Left ventricle myocardium superior (tissue), 1 donor: ENCODE measurements at places on chromosomes 3 and 15. TPM values are rescaled to one million over a fixed set of nuclear protein-coding genes. Genes with fewer than 3 reads are reported as not detected.

DNA sequence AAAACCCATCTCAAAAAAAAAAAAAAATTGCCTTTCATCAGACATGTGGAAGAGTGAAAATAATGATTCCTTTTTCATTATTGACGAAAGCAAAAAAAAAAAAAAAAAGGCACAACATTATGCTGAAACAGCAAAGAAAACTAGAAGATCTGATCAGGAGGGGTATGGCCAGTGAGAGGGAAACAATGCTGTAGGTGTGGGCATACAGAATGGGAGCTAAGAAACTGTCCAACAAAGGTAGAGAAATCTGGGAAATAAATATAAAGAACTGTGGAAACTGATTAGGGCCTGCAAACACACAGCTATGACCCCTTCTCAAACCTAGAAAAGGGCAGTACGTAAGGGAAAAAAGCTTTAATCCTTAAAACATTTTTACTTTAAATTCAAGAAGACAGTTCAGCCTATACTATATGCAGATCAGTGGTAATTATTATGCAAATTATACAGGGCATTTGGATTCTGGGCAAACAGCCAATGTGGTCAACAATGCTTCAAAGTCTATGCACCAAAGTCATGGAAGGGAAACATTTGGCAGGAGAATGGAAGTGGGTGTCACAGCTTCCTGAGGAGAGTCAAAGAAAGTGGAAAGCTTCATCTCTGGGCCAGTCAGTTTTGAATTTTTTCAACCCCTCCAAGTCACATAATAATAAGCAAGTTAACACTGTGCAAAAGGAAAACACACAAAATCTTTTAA is 68.3 kb upstream of the SLC12A8 start:
- no peak for DNase-seq

- DNase-seq: no peak
Observed at GRCh38 chr15:34109797-34110663, 8.1 kb downstream of the PGBD4 start.

GRCh38 chr3:187039723-187040414 is 99.4 kb downstream of the RPL39L start:
- DNase-seq: no peak

DNA sequence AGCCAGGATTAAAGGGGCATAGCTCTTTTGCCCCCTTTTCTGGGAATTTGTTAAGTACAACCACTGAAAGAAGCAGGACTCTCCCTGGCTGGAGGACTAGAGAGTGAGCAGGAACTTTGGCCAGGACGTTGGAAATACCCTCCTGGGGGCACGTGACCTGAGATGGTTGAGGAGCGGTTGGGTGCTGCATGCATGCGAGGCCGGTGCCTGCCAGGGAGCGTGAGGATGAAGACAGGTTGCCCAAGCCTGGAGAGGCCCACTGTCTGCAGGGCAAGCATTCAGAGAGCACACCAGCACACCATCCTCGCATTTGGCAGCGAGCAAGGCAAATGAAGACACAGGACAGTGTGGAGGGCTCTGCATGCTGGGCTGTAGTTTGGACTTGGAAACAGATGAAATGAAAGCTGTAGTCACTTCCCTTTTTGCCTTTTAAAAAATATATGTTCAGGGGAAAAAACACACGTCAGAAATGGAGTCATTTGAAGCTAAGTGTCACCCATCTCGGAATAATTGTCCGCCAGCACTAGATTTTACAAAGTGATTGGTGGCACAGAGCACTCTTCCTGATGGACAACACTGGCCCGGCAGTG is 217.6 kb downstream of the SLCO3A1 start:
- peak; percentile 73 for DNase-seq

DNA sequence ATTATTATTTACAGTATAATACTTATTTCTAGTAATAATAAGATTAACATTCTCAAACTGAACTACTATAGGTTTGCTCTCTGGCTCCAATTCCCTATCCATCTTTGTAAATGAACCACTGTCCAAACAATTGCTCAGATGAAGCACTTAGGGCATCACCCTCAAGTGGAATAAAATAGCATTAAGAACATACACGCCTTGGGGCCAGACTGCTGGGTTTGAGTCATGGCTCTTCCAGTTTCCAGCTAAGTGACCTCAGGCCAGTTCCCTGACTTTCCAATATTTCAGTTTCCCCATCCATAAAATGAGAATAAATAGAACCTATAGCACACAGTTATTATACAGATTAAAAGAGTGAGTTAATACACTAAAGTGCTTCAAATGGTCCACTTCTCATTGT is 507.2 kb downstream of the MAGI1 start:
- no peak for DNase-seq

DNA sequence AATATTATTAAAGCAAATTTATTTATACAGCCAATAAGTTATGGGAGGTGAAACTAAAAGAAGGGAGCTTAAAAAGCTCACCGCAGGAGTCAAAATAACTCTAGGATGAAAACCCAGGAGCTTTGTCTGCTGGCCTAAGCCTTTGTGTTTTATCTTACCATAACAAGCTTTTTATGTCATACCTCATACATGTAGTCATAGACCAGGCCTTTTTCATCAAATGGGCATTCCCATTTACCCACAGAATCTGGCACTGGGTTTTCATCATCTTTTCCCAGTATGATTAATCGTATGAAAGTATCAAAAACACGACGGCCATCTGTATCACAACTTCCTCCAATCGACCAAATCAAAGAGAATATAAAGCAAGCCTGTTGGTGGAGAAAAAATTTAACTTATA is 122.8 kb downstream of the DNAH12 start:
- no peak for DNase-seq

DNA sequence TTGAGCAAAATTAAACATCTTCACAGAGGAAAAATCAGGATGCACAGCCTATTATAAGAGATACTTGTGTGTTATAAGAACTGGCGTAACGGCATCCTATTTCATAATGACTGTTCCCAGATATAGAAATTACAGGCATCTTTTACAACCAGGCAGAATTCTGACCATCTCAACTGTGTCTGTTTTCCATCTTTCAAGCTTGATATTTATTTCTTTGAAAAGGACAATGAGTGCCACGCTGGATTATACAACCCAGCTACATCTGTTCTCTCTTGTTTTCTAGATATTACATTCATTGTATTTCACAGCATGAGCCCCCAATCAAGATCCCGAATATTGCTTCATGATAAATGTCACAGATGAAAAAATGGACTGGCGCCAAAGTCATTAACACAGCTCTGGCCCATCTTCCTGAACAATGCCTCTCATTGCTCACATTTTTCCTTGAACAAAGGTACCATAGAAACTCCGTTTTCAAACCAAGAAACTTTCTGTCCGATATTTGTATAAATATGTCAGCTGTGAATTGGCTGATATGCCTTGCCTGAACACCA is 420.6 kb downstream of the TBL1XR1 start:
- no peak for DNase-seq

Gene GOLGA8H
- not detected for total RNA-seq

Gene DCP1A
- total RNA-seq: 21.5 TPM
